ENCODE measurements at places on chromosomes 1 and 21.

DNA sequence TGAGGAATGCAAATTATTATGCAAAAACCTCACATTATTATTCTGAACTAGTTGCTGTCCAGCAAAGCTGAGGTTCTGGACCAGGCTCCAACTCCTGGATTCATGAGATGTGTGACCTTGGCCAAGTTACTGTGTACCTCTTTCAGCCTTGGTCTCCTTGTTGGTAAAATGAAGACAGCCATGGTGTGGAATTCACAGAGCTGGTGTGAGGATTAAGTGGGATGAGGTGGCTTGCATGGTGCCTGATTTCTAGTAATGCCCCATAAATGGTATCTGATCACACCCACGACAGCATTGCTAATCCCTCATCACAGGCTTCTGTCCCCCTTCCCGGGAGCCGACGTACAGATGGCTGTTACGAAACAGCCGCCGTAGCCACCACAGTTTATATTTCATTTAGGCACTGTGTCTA lies 59.6 kb downstream of the PGBD5 start:
- no peak for DNase-seq

GRCh38 chr1:77776007-77776700 lies 3.3 kb upstream of the MIGA1 start:
- DNase-seq = no peak

GRCh38 chr1:54099061-54099610 lies 45.7 kb downstream of the TCEANC2 start:
- peak; percentile 17 for DNase-seq

DNA sequence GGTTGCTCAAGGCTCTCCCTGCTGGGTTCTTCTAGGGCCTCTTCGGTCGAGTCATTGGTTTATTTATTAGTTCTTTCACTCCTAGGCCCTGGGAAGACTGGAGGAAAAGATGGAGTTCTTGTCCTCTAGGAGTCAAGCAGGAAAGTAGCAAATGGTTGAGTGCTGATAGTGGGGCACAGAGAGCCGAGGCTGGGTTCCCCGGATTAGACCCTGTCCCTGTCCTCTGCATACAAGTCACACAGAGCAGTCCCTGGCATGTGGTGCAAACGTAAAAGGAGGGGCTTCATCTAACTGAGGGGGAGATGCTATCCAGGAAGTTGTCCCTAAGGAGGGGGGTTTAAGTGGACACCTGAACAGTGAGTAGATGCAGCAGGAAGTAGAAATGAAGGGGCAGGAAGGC lies 19.2 kb upstream of the KCNE2 start:
- DNase-seq = no peak

GRCh38 chr1:61950418-61950817 lies 208.1 kb downstream of the PATJ start:
- no peak for DNase-seq

GRCh38 chr1:156624814-156625435 lies 5.7 kb downstream of the HAPLN2 start:
- DNase-seq = no peak

DNA sequence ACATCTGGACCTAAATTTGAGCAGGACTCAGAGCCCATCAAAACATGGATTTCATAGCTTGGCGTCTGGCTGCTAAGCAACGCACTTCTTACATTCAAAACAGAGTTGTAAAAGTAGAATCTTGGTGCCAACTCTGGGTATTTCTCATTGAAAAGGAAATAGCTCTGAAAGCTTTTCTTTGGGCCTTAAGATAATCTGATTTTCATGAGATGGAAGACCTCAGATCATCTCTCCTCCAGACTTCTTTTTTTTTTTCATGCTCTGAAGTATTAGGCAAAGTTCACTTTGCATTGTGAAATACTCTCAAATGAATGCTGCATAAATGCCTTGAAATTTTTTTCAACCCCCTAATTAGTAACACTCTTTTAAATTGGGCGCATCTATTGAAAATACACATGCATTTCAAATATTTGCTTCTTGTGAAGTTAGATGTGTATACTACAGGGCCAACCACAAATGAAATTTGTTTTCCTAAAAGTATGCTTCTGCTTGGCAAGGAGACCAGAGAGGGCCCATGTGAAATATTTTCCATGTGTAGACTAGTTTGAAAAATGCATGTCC lies 4.2 kb downstream of the ADAMTS5 start:
- no peak for DNase-seq

DNA sequence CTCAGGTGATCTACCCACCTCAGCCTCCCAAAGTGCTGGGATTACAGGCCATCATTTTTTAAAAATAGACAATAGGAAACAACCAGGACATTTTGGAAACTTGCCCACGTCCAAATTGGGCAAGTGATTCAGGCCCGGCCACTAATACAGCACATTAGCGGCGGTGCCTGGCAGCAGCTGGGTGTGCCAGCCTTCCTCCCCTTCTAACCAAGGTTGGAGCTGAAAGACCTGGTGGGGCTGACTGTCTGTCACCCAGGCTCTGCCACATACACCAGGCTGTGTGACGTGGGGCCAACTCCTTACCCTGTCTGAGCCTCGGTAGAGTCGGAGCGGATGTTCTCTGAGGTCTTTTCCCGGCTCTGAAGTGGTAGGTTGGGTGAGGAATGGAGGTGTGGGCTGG lies 29.6 kb upstream of the TMEM51 start:
- DNase-seq = no peak

DNA sequence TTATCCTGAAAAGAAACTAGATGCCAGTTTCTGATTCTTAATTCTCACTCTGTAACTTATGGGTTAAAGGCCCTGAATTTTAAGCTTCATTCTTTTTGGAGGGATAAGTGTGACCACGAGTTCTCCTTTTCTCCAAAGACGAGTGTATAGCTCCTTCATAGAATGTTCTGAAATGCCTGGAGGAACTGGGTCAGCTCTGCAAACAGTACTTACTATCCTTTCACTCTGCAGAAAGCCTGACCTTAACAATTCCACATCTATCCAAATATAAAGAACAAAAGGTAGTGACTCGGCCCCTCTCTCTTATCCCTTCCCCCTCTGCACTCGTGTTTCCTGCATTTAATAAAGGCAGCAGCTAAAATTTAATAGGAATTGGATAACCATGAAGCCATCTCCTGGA lies 150.5 kb downstream of the LYPLAL1 start:
- DNase-seq = no peak

- peak; percentile 76 for DNase-seq
These were observed 37.3 kb upstream of the COL6A2 start for GRCh38 chr21:46060596-46061061.

DNA sequence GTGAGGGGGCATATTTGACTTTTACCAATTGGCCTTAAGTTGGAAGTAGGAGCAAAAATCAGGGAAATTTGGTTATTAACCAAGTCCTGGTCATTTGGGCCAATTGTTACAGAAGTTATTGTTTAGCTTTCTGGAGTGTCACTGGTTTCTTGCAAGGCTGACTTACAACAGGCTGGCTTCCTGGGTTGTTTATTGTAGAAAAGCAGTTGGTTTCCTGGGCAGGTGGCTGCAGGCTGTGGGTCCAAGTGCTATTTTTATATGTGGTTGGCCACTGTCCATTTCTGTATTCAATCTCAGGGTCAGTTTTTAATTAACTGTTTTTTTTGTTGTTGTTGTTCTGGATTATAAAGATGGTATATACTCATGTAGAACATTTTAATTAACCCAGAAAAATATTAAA lies 174.1 kb downstream of the KCNJ6 start:
- no peak for DNase-seq

DNA sequence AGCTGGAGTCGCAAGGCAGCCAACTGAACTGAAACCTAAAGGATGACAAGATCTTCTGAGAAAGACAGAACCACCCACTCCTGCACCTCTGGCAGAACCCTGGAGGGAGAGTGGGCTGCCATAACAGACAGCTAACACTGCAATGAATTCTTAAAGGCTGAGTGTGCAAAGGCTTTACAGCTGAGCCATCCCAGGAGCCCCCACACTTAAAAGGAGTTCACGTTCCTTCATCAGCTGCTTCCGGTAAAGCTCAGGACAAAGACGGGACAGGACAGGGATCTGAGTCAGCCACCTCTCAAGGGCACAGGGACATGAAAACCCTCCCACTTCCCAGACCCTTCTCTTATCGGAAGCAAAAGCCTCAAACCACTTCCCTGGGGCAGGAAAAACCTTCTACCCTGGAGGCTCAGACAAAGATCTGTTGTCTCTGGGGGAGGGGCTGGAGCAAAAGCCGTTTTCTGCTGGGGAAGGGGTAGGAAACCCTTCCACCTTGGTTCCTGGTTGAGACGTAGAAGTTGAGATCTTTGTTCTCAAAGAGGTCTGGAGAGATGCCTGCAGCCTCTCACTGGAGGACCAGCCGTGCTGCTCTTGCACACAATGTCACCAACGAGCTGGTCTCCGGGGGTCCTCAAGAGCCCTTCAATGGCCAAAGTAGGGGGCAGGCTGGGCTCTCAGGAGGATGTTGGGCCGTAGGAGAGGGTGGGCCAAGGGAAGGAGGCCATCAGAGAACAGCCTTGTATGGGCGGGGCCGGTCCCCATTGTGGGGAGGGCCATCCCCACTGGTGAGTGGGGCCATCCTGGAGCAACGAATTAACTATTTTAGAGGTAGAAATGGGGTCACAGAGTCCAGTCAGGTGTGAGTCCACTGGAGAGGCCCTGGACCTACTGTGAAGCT lies 452.4 kb downstream of the PTPRU start:
- DNase-seq = no peak

DNA sequence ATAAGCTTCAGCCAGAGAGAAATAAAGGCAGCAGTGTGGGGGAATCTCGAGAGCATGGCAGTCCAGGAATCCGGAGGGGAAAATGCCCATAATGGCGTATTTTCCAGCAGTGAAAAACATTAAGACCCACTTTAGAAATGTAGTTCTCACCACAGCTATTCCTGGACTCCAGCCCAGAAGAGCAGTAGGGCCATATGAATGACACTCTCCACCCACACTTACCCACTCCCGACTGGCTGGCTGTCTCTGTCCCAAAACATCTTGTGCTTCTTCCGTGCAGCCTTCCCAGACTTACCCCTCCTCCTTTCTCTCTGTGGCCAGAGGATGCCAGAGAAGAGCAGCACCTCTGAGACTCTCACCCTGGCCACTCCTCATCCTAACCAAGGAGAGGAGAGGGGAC lies 56.4 kb downstream of the TRABD2B start:
- no peak for DNase-seq

DNA sequence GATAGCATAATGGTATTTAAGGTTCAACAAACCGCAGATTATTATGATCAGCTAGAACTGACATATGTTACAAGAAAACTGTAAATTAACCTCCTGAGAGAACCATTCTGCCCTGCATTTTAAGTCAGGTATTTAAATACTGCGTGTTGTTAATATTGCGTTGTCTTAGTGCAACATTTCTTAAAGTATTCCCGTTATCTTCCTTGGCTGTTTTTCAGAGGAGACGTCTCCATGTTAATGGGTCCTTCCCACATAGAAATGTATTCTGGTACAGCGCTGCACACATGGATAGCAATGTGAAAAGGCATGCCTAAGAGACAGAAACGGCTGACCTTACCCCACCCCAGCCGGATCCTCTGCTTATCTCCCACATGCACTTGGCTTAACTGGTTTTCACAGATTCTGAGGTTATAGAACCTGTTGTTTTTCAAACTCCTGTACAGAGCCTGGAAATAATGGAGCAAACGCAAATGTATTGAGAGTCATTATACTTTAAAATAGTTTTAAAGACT lies 22.8 kb upstream of the DEGS1 start:
- no peak for DNase-seq

DNA sequence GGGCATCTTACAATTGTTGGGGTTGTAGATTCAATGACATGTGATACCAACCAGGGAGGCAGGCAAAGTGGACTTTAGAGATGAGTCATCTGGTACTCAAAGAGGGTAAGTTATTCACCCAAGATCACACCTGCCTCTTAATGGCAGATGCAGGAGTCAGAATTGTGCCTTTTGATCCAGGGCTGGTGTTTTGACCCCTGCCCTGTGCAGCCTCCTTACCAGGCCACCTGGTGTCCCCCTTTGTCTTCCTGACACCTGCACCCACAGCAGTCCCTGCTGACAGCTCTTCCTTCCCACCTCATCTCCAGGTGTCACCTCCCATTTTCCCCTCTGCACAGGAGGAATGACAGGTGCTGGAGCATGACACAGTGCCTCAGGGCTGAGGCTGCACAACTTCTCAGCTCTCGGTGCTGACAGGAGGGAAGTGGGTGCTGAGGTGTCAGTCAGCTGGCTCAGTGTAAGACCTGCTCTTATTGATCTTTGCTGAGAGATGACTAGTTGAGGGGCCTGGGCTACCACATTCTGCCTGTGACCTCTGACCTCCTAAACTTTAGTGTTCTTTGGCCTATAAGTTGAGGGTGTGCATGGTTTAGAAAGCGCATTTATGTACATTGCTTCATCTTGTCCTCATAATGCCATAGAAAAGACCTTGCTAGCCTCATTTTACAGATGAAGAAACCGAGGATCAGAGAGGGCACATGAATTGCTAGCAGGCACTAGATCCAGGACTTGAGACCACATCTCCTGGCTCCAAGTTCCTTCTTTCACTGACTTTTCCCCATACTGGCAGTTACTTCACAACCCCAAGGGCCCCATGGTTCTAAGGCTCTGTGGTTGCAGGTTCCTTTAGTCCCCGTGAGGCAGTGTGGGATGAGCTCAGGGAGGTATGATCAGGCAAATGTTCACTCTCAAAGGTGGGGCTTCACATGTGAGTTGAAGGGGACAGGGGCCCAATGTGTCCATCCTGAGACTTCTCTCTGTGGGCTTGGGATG lies 31.3 kb downstream of the CACNA1E start:
- no peak for DNase-seq

DNA sequence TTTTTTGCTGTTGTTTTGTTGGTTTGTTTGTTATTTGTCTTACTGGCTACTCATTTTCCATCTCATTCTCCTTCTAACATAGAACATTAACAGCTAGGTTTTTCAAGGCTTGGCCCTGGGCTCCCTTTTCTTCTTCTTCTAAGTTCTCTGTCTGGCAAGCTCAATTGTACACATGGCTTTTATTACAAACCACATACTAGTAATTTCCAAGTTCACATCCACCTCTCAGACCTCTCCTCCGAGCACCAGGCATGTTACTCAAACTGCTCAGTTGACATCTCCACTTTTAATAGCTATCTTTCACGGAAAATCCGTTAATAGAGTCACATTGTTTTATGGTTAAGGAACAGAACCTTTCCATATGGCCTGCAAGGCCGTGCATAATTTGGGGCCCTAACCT lies 736.9 kb upstream of the ADAMTS5 start:
- no peak for DNase-seq

DNA sequence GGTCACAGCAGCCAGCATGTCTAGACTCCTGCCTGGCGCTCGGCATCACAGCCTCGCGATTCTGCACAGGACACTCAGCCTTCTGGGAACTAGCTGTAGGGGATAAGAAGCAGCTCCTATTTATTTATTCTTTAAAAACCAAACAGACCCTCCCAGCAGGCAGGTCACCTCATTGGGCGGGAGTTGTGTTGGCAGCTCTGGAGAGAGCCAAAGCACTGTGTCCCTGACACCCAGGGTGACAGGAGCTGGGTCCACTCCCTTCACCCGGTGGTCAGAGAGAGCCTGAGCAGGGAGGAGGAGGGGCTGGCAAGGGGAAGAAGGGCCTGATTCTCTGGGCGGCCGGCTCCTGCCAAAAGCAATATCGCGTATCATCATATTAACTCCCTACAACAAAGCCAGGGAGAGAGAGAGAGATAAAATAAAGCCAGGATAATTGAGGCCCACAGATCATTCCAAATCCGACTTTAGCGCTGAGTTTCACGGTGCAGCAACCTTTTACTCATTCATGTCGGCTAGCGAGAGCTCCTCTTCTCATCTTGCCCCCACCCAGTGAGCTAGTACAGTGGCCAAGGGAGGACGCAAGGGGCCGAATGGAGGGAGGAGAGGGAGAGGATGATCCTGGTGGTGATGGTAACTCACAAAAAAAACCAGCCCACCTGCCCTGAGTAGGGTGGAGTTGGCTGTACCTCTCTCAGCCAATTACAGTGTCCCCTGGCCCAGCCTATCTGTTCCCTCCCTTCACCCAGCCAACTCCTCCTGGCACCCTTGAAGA lies 79.8 kb upstream of the IFFO2 start:
- DNase-seq = no peak

- no peak for DNase-seq
These were observed 33.7 kb downstream of the MRPL39 start for GRCh38 chr21:25573409-25574206.

Data from bone marrow (tissue), 2 donors.